Memory B cell (primary cell): ENCODE measurements at places on chromosomes 5 and 9.

DNA sequence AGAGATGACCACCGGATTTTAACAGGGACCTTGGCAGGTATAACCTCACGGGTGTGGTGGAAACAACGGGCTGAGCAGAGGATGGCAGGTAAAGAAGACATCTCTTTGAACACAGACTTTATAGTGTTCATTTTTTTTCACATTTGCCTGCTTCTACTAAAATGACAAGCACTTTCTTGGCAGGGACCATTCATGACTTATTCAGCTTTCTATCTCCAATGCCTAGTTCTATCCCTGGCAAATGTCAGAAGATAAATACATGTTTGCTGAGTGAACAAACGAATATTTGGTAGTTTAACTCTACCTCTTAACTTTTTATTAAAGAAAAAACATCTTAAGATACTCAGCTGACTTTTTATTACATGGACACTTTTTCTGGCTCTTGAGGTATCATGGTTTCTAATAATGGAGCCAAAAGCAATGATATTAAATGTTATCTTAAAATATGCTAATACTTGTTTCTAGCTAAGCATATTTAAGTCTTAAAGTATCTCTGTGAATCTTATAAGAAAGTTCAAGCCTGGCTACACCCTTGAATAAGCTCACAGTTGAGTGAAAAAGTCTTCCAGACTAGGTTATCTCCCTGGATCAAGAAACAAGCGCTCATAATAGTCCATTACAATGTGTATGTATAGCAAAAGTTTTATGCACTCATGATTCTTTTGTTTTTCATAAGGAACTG is 8.5 kb downstream of the ELL2 start:
- DNase-seq = no peak

DNA sequence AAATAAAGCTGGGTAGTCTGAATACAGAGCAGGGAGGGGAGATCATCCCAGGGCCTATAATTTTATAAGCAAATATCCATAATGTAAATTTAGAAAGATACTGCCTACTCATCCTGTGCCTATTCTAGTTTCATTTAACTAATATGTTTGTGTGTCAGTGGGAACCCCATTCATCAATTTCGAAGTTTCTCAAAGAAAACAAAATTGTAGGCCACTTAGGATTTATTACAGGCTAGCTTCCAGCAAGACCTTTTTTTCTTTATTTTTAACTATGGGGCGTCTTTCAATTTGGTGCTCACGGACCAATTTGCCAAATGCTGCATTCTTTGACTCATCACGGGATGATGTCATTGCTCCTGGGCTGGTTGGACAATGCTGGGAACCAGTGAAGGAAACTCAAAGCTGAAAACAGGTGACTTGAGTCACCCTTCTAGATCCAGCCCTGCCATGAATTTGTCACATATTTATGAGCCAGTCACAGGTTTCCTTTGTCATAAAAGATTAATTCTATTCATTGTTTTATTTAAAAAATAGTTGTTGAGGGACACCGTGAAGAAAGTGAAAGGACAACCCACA is 13.4 kb downstream of the PCSK5 start:
- no peak for DNase-seq

DNA sequence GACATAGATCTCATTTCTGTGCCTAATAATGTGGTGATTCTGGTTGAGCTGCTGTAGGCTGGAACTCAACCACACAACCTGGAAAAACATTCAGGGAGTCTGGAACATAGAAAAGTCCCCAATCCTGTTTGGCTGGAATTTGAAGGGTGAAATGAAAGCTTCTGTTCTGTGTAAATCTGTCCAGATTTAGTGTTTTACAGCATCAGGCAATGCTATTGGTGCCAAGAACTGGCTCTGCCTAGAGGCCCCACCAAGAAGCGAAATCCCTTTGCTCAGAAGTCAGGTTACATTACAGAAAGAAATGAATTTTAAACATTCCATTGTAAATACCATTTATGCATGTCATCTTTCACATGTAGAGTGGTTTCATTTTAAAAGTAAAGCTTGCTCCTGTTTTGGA is 56.3 kb downstream of the TMEM174 start:
- no peak for DNase-seq

- no peak for DNase-seq
These were observed 47.3 kb upstream of the NEURL1B start for GRCh38 chr5:172593721-172594235.

- no peak for DNase-seq
These were observed 3.6 kb downstream of the GLDC start for GRCh38 chr9:6641961-6642360.

DNA sequence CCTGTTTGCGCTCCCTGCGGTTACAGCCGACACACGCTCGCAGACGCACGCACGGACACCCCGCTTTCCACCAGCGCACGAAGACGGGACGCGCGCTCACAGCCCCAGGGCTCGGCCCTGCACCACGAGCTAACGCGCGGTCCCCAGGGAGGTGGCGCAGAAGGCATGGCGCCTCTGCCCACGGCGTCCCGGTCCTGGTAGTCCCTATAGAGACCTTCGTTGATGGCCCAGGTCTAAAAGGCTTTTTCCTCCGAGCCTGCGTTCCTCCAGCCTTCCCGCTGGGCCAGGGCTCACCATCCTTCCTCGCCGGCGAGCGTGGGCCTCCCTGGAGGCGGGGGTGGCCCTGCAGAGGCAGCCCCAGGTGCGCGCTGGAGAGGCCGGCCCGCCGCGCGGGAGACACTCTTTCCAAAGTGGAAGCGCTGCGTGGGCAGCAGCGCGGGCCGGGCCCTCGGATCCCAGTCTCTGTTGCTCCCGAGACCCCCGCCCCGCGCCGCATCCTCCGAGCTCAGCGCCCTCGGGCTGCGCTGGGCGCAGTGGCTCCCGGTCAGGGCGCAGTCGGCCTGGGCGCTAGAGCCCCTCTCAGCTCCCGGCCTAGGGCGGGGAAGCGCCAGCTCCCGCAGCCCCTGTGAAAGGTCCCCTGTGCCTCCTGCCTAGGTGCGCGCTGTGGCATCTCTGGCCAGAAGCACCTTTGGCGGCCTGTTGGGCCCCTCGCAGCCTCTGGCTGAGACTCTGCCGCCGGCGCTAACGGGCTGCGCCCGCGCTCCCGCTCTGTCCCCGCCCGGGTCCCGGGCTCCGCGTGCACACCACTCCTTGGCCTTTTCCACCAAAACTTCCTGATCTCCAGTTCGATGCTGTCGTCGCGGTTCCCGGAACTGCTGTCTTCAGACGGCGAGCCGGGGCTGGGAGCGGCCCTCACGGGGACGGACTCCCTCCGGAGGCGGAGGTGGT is 31.9 kb upstream of the FANCC start:
- DNase-seq = no peak

GRCh38 chr9:68797116-68797515 is 92.1 kb downstream of the PIP5K1B start:
- DNase-seq = no peak

- no peak for DNase-seq
These were observed 86.4 kb upstream of the CDH6 start for GRCh38 chr5:31107091-31107518.

DNA sequence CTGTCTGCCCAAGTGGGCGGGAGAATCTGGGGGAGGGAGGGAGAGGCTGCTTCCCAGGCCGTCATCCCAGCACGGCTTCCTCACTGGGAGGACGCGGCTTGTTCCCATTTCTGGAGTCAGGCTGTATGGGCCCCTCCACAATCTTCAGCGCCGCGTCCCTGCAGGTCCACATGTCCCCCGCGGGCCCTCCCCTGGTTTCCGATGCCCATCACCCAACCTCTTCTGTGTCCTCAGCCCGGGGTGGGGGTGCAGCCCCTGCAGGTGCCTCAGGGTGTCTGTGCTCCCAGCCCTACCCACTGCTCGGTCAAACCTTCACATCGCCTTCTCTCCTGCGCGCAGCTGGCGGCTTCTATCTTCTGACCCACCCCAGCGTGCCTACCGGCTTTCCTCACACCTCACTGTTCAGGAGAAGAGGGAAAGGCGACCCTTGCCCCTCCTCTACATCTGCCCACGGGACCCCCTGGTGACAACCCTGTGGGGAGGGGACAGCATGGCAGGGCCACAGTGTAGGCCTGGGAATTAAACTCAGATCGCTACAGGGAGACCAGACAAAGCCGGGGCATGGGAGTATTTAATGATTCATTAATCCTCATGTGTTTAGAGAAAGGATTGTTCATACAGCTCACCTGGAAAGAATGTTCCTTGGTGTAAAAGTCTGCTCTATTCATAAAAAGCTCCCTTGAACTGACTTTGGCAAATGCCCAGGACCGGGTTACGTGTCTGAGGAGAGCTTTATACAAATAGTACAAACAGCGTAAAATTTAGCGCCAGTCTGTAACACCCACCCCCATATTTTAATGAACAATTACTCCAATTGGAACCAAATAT is 145.1 kb downstream of the IRX1 start:
- no peak for DNase-seq

DNA sequence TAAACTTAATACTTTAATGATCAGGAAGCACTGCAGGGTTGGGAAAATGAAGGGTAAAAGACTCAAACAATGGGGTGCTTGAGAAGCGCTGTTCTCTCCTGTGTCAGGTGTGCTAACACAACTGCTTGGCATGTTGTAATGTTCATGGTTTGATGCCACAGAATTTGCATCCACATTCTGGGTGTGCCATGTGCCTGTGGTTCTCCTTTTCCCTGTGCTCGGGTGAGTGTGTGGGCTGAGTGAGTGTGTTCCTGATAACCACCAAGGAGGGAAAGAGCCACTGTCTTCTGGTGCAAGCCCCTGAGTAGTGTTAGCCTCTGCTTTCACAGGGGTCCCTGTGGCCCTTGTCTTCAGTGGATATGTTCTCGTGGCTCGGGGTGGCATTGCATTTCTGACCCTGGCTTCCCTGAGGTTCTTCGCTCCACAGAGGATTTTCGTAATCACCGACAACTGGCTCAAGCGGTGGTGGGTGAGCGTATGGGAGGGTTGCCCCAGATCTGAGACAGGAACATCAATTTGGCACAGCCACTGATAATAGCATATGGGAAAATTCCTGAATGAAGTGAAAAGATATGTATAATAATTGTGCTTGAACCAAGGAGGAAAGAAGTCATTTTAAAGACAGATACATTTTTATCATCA is 102.0 kb downstream of the MVB12B start:
- no peak for DNase-seq

DNA sequence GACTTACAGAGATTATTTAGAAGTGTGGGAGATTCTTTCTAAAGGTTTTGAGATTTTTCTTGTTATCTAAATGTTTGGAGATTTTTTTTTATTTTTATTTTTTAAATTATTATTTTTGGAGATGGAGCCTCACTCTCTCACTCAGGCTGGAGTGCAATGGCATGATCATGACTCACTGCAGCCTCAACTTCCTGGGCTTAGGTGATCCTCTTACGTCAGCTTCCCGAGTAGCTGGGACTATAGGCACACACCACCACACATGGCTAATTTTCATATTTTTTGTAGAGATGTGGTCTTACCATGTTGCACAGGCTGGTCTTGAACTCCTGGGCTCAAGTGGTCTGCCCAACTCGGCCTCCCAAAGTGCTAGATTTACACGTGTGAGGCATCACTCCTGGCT is 694.5 kb downstream of the TLE1 start:
- no peak for DNase-seq

DNA sequence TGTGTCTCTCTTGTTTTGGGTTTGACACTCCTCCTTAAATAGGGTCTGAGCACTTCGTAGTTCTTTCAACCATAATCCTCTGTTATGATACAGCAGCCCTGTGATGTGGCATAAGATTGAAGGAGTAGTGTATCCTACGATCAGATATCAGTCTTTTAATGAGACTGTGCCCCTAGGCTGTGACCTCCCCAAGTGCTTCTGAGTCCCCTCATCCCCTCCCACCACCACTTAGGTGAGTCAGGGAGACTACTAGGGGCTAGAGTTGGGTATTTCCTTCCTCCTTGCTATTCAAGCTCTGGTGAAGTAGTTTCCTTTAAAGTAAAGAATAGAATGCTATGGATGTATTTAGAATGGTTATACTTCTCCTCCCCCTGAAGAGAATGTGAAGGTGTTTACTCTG is 637.2 kb upstream of the GRAMD2B start:
- DNase-seq = no peak

DNA sequence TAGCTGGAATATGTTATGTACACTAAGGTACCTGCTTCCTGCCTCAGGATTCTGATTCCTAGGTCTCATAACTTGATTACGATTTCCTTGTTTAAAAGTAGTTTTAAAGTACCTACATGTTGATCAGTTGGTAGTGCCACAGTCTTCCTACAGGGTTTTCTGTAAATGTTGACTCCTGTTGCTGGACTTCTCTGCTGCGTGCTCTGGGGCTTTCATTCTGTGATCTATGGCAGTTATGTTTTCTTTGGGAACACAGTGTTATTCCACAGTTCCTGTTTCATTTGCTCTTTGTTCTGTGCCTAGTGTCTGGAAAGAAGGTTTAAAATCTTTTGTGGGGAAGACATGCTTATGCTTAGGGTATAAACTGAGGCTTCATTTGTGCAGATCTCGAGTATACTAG is 343.5 kb downstream of the PLK2 start:
- DNase-seq = no peak

GRCh38 chr9:92467511-92467910 is 14.8 kb downstream of the ASPN start:
- DNase-seq = no peak

GRCh38 chr9:3018691-3019230 is 174.9 kb upstream of the PUM3 start:
- no peak for DNase-seq

DNA sequence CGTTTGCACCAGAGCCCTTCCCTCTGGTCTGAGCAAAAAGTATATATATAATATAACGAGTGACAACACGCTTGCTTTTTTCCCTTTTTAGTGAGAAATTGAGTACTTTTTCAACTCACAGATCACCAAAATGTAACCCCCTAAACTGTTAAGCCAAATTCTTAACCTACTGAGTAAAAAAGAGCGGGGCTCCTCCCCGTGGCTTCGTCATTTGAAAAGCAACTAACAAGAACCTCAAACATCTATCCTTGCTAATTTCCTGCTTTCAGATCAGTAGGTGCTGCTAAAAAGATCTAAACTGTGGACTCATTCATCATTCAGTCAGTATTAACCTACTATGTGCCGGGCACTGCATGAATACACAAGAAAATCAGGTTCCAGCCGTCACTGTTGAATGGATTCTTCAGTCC is 1.0 kb upstream of the PTBP3 start:
- no peak for DNase-seq

GRCh38 chr9:112000743-112001142 is 104.1 kb downstream of the UGCG start:
- DNase-seq = no peak

- no peak for DNase-seq
These were observed 18.0 kb downstream of the POLR1E start for GRCh38 chr9:37503736-37504135.

- no peak for DNase-seq
These were observed 456.6 kb downstream of the ARHGEF28 start for GRCh38 chr5:74082512-74083055.

GRCh38 chr9:125784286-125785049 is 37.3 kb downstream of the PBX3 start:
- DNase-seq = no peak

DNA sequence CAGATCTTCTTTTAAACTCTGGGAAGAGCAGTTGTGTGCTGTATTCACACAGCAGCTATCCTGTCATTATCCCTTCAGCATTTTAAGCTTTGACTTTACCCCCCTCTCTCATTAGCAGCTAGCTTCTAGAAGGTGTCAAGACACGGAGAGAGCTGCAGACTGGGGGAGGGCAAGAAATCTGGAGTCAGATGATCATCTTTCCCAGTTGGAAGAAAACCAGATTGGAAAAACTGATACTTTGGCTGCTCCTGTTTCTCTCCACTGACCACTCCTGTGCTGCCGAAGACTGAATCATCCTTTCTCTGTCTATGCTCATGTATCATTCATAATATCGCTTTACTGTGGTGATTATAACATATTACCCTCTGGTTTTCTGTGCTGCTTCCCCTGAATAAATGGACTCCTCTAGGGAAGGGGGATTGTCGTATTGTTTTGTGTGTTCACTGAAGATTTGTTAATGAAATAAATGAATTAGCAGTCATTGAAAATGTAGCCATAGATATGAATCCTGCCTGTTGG is 75.1 kb downstream of the SH3GL2 start:
- DNase-seq = no peak
